ENCODE measurements at places on chromosomes 11 and 22. TPM values are rescaled to one million over a fixed set of nuclear protein-coding genes. Genes with fewer than 3 reads are reported as not detected.
A peak's percentile ranks its signal among the peaks of the same experiment; 100 is the strongest.

DNA sequence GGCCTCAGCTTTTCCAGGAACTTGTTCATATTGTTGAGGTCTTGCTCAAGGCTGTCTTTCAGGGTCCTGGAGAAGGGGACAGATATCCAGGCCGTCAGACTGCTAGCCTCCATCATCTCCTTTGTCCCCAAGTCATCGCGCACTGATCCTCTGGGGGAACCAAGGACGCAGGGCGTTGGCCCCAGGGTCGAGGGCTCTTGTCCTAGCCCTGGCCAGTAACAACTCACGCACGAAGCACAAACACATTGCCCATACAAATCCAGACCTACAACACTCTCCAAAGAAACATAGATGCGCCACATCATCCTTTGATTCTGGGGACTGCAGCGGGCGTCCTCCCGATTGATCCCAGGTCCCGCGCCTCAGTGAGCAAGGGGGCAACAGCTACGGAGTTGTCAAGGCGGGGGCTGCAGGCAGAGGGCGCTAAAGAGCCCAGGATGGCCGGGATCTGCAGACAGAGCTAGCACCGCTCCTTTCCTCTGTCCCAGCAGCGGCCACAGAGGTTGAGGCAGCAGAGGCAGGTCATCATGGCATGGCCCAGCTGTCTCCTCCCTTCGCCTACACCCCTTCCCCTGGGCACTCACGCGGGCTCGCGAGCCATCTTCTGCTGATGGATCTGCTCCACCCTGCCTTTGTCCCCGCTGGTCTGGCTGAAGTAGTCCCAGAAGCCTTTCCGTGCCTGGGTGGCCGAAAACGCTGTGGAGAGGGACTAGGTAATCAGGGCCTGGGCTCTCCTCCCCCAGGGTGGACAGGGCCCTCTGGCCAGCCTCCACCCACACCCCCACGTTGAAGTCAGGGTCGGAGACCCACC is 472 bp downstream of the APOA5 start:
- DNase-seq, result peak; percentile 89

GRCh38 chr11:27697679-27698275 is 2.5 kb downstream of the BDNF start:
- DNase-seq, result no peak

DNA sequence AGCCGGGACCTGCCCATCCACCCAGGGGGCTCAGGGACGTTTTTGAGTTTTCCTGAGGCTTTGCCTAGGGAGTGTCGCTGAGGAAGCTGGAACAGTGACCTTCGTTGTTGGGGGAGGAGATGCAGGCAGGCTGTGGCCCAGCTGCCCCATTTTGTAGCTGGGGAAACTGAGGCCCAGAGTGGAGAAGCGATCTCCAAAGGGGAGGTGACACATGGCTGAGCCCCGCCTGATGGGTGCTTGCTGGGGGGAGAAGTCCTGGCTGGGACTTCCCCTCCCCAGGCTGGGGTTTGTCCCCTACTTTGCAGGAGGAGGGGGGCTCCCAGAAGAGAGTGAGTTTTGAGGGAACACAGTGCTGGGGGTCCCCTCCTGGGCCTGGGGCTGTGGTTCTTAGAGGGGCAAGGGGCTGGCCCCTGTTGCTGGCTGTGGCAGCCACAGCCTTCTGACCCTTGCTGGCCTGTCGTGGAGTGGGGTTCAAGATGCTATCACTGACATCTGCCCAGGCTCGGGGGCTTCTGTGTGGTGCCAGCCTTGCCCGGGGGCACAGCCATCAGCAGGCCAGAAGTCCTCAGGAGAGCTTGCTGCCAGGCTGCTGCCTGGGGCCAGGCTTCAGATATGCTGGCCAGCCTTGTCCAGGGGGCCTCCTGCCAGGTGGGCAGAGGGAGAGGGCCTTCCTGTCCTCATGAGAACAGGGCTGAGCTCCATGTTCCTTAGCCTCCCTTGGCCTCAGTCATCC is 21.4 kb downstream of the KCNQ1 start:
- DNase-seq, result peak; percentile 6

- no peak for DNase-seq
These were observed 380 bp downstream of the C11orf96 start for GRCh38 chr11:43942662-43943371.

GRCh38 chr11:98536023-98536422 is 484.7 kb upstream of the CNTN5 start:
- DNase-seq, result no peak

- DNase-seq, result peak; percentile 41
These were observed 673 bp downstream of the CDON start for GRCh38 chr11:126061707-126062678.

DNA sequence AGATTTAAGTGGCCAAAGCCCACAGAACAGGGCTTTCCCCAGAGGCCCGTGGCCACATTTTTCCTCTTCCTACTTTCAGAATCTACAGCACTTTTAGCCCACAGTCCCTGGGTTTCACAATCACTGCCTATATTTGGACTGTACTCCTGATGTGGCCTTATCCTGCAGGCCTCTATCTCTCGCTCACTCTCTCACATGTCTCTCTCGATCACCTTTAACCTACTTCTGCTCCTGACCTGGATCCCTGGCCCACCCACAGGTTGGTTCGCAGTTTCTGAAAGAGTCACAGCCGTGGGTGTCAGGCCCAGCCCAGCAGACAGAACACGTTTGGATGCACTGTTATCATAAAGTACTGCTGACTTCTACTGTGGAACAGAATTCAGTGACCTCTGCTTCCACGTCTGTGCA is 55.5 kb downstream of the LARGE1 start:
- DNase-seq, result peak; percentile 25

- no peak for DNase-seq
These were observed 23.0 kb downstream of the SCN4B start for GRCh38 chr11:118129471-118130172.

GRCh38 chr22:21939461-21939913 is 13.2 kb downstream of the PPM1F start:
- no peak for DNase-seq

DNA sequence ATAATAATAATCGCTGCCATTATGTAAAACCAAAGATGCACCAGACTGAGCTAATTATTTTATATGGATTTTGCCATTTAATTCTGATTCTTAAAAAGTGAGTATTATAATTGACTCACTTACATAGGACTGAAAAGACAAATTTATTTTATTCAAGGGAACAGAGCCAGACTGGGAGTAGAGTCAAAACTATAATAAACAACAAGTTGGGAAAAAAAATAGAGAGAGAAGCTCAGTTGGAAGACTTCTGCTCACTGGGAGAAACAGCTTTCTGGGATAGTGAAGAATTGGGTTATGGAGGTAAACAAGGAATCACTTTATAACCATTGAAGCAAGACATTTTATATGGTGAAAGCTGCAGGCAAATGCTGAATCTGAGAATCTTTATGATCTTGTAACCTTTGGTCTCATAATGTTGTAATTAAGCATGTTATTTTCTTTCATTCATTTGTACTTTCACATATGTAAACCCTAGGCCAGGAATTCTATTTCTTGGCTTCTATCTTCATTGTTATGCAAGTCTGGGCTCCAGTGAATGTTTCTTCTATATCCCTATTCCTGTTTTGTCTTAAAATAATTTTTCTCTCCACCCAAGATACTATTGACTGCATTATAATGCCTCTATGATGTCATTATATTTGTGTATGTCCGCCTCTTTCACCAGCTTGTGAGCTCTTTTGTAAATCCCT is 725.3 kb upstream of the CCDC179 start:
- DNase-seq, result no peak

DNA sequence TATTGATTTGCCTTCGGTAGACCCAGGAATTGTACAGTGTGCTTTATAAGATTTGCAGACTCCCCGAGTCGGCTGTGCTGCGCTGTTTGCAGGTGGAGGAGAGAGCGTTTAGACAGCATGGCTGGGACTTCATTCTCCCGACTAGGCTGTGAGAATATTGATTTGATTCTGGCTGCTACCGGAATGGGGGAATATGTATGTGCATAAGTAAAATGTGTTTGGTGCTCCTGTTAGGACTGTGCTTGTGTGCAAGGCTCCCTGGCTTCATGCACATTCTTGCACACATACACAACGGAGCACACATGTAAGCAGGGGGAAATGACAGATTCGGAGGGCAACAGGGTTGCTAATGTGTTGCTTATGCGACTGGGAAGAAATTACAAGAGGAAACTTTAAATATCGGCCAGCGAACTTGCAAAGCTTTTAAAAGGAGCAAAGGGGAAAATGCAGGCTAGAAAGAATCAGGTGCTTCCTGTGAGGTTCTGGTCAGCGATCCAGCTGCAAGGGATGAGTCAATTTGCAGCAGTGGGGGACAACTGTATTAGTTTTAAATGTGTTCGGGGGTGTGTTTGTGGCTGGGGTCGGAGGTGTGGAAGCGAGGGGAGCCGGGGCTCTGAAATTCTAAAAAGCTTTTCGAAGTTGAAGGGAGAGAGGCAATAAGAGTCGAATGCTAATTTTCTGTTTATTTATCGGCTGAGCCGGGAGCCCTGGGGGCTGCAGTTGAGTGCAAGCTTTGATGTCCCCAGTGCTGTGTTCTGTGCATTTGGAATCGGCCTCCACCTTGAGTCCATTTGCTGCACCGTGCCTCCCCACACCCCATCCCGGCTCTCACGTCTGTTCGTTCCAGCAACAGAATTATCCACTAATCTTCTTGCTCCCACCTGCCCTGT is 731 bp downstream of the NTM start:
- no peak for DNase-seq

DNA sequence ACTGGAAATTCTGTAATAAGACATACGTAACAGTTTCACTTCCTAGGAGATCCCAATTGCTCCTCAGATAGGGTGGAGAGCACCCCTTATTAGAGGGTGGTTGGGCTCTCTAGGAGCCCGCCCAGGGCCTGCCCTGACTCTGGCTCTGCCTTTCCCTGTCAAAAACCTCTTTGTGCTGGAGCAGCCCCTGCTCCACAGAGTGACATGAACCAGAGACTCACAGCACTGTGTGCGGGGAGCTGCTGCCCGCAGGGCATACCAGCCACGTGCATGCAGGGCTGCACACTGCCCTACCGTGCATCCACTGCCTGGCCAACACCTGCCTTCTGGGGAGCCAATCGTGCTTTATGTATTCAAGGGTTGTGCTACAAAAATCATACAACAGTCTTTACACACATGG is 24.3 kb downstream of the KCNQ1OT1 start:
- DNase-seq, result peak; percentile 4

GRCh38 chr11:11572386-11572785 is 49.4 kb downstream of the GALNT18 start:
- DNase-seq, result no peak

DNA sequence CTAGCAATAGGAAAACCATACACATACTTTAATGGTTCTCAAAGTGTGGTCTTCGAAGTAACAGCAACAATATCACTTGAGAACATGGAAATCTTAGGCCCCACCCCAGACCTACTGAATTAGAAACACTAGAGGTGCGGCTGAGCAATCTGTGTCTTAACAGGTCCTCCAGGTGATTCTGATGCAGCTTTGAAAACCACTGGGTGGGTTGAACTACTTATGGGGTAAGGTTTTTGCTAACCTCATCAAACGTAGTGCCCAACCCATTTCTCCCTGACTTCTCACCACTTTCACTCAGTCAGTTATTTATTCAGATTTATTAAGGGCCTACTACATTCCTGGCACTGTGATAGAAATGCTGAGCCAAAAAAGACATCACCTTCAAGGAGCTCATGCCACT is 3.7 kb downstream of the MPZL2 start:
- DNase-seq, result no peak

DNA sequence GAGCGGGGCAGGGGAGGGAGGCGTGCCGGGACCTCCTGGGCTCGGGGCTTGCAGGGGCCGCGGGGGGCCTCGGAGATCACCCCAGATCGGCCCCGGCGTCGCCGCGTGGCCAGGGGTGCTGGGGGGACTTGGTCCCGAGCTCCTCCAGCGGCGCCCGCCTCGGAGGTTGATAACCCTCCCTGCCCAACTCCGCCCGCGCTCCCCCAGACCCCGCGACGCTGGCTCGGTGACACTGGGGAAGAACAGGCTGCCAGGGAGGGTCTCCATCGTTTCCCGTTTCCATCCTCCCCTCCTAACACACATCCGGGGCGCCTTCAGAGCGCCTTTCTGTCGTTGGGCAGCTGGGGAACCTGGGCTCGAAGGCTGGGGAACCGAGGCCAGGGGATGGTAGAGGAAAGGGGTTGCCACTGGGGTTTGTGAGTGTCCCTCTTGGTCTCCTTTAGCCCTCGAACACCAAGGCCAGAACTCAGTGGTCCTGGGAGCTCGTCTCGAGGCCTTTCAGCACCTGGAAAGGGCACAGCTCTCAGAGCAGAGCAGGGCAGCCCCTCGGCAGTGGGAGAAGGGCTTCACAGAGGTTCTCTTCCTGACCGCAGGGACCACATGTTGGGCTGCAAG is 431 bp downstream of the SLC37A2 start:
- DNase-seq, result no peak

GRCh38 chr11:33059331-33060007 is 20.1 kb downstream of the TCP11L1 start:
- no peak for DNase-seq

- no peak for DNase-seq
These were observed 75.5 kb upstream of the CLDN5 start for GRCh38 chr22:19599626-19600243.

DNA sequence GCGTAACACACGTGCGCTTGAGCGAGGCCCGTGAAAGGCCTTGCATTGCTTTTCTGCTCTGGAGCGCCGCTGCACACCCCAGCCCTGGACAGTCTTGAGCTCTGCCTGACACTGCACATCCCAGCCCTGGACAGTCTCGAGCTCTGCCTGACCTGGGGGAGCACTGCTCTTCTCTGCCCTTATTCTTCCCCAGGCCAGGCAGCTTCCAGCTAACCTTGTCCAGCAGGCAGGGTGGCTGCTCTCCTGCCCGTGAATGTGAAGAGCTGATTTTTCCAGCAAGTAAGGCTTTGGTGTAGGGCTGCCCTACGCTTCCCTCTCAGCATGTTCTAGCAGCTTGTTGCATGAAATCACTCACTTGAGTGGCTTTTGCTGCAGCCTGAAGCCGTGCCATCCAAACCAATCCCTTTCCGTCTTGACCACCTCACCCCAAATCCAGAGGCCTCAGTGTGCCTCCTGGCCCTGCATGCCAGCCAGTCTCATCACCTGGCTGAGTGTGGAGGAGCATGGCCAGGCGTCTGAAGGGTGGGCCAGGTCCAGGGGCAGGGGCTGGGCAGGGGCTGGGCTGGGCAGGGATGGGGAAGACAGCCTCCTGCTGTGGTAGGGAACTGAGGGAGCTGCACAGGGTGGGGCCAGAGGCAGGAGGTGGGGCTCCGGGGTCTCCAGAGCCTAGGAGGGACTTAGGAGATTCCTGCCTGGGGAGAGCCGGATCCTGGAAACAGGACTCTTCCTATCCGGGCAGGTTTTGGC is 89.5 kb upstream of the B3GAT1 start:
- no peak for DNase-seq

GRCh38 chr11:5065027-5065426 is 4.3 kb upstream of the OR52E1 start:
- no peak for DNase-seq

MAPK8IP2 gene
- total RNA-seq, result 34.9 TPM

SERPING1 gene
- total RNA-seq, result 113 TPM

SOX6 gene
- 74.0 TPM for total RNA-seq

ZNF74 gene
- total RNA-seq, result 11.8 TPM

SCGB1D2 gene
- total RNA-seq, result not detected

ROBO4 gene
- 5.7 TPM for total RNA-seq

OR8A1 gene
- total RNA-seq, result 0.50 TPM

NRIP3 gene
- total RNA-seq, result 55.1 TPM

NCF4 gene
- total RNA-seq, result 6.8 TPM

SLC35E4 gene
- 11.6 TPM for total RNA-seq

APBB1 gene
- 57.3 TPM for total RNA-seq

RASSF7 gene
- 35.7 TPM for total RNA-seq

SERGEF gene
- total RNA-seq, result 23.1 TPM

VSIG2 gene
- 0.74 TPM for total RNA-seq

OR8J1 gene
- total RNA-seq, result not detected

SLC16A8 gene
- 2.0 TPM for total RNA-seq
